NCI-H748 treated with DMSO at 0.1 percent for 48 hours (cell line): ENCODE measurements at places on chromosomes 6 and 20.

DNA sequence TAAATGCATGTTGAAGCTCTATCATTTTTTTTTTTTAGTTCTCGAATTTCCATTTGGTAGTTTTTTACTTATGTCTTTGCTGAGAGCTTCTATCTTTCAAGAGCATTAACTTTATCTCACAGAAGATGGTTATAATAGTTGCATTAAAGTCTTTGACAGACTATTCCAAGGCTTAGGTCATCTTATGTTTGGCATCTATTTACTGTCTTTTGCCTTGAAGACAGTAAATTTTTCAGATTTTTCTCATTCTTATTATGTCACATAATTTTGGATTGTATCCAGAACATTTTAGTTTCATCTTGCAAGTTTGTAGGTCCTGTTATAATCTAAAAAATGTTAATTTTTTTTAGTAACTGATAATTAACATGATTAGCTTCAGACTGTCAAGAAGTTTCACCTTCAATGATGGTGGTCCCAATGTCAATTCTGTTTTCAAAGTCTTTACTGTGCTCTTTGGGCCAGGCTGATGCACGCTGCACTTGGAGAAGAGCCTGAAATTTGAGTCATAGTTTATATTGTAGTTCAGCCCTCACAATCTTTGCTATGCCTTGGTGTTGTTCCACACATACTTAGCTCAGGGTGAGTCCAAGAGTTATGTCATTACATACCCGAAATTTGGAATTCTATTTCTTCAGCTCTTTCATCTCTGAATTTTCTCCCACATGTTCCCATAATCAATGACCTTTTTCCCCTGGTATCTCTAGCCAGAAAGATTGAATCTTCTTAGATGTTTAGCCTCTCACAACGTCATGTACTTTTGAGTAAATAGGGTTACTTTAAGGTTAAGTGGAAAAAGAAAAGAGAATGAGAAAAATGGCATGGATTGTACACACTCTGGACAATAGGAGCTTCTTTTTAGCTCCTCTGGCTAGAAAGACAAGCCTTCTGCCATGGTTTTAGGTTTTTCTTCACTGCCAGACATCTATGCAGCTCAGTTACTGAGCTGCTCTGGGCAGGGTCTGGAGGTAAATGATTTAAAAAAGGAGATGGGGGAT is 110.3 kb upstream of the BTBD3 start:
- DNase-seq: no peak

GRCh38 chr20:24873025-24873620 is 75.9 kb upstream of the CST7 start:
- no peak for DNase-seq

DNA sequence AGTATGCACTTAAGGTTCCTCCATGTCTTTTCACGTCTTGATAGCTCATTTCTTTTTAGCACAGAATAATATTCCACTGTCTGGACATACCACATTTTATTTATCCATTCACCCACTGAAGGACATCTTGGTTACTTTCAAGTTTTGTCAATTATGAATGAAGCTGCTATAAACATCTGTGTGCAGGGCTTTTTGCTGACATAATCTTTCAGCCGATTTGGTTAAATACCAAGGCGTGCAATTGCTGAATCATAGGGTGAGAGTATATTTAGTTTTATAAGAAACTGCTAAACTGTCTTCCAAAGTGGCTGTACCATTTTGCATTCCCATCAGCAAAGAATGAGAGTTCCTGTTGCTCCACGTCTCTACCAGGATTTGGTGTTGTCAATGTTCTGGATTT is 44.9 kb upstream of the PHACTR2 start:
- DNase-seq: no peak

DNA sequence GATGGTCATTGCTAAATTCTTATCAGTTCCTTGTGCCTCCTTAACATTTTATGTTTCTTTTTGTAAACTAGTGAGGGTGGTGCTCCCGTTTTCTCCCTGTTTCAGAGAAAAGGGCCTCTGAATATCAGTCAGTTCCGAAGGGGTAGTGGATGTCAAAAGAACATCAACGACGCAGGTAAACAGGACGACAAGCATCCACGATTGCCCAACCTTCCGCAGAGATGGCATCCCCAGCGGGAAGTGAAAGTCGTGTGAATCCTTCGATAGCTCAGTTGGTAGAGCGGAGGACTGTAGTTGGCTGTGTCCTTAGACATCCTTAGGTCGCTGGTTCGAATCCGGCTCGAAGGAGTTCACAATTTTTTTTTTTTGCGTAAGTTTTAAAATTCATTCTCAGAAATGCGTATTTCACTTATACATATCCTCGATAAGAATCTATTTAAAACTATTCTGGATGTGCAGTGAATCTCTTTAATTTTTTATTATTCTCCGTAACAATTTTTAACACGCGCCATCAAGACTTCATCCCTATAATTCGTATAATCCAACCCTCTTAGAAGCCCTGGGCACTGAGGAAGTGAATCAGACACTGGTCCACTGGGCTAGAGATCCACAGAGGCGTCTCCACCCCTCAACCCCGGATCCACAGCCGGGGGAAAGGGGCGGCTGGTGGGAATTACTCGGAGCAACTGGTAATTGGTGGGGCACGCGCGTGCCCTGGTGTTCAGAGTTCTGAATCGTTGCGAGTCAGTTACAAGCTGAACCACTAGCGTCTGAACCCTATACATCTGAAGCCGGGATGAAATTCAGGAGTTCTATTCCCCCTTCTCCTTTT is 27.9 kb upstream of the ABT1 start:
- DNase-seq: peak; percentile 97

GRCh38 chr20:39190666-39191570 is 228.8 kb downstream of the DHX35 start:
- DNase-seq: no peak

DNA sequence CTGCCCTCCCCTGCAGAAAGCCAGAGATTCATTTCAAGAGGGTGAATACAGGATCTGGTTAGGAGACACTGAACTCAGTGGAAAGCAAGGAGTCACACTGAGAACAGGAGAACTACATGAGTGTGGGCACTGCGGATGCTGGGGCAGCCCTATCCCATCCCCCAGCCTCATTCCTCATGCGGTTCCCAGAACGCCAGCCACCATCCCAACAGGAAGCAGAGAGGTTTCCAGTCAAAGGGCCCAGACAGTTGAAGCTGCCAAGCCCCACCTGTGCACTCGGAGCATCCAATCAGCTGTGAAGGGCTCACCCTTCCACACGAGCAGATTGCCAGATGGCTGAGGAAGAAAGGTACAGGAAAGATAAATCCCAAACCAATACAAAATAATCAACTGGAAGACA is 50.7 kb upstream of the PRND start:
- DNase-seq: no peak

DNA sequence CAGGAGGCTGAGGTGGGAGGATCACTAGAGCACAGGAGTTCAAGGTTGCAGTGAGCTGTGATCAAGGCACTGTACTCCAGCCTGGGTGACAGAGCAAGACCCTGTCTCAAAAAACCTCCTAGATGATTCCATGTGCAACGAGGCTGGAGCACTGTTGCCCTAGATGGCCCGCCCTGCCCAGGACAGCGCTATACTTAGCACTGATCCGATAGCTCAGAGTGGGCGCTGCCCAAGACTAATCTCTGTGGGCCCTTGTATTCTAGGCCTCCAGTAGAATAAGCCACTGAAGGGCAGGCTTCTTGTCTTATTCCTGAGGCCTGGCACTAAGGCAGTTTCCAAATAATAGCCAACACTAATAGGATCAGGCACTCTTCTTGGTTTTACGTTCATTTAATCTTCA is 41.0 kb downstream of the STK35 start:
- no peak for DNase-seq

GRCh38 chr6:72886170-72886569 is 264.3 kb downstream of the KCNQ5 start:
- DNase-seq: no peak

GRCh38 chr20:2859330-2860121 is 13.8 kb upstream of the PTPRA start:
- no peak for DNase-seq

GRCh38 chr6:127971945-127972391 is 71.1 kb upstream of the THEMIS start:
- DNase-seq: no peak

- peak; percentile 83 for DNase-seq
Observed at GRCh38 chr6:81752921-81753710, 635 bp upstream of the TENT5A start.

DNA sequence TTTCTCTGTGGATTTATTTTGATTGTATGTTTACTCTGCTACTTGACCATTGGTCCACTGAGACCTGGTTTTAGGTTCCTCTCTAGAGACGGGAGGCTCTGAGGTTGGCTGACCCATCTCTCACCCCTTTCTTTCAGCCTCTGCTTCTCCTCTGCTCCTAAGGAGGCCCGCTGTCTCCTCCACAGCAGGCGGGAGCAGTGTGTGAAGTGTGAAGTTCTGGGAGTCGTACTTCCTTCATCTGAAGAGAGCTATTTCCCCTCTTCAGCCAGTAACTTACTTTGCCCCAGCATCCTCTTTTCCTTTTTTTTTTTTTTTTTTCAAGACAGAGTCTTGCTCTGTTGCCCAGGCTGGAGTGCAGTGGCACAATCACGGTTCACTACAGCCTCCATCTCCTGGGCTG is 21.1 kb downstream of the PDRG1 start:
- DNase-seq: no peak

GRCh38 chr6:147900247-147900830 is 391.8 kb downstream of the SAMD5 start:
- peak; percentile 32 for DNase-seq

GRCh38 chr6:167572106-167572505 is 247.2 kb downstream of the TTLL2 start:
- no peak for DNase-seq

GRCh38 chr6:6688951-6689350 is 100.4 kb downstream of the LY86 start:
- DNase-seq: no peak
